ENCODE measurements at places on chromosomes 7 and 10. TPM values are rescaled to one million over a fixed set of nuclear protein-coding genes. Genes with fewer than 3 reads are reported as not detected.
A peak's percentile ranks its signal among the peaks of the same experiment; 100 is the strongest.

The CALCR gene
- 1.9 TPM for total RNA-seq

The ZNF365 gene
- 1.2 TPM for total RNA-seq

- no peaks in the 10 kb centered on the region for H3K27me3 ChIP-seq
- no peak overlapping the region for H3K4me3 ChIP-seq
- peaks cover 4% of the 10 kb centered on the region for H3K36me3 ChIP-seq
- no peak overlapping the region for H3K27ac ChIP-seq
These were observed 75.8 kb downstream of the ZRANB1 start for GRCh38 chr10:125017547-125018298.

- peak; percentile 26 for DNase-seq
- H3K27ac ChIP-seq, result no peak overlapping the region
- H3K4me3 ChIP-seq, result no peak overlapping the region
- H3K36me3 ChIP-seq, result no peaks in the 10 kb centered on the region
- H3K27me3 ChIP-seq, result no peaks in the 10 kb centered on the region
These were observed 190.6 kb downstream of the HERPUD2 start for GRCh38 chr7:35504365-35504764.
